ENCODE measurements at places on chromosomes 12 and 14. TPM values are rescaled to one million over a fixed set of nuclear protein-coding genes. Genes with fewer than 3 reads are reported as not detected.

The CCDC196 gene
- total RNA-seq, result not detected

The BMAL2 gene
- total RNA-seq, result 8.2 TPM

The IL26 gene
- not detected for total RNA-seq

GRCh38 chr12:24739106-24739779 lies 209.7 kb downstream of the BCAT1 start:
- DNase-seq, result no peak

- no peak for DNase-seq
These were observed 443 bp downstream of the MAGOHB start for GRCh38 chr12:10612984-10613348.

DNA sequence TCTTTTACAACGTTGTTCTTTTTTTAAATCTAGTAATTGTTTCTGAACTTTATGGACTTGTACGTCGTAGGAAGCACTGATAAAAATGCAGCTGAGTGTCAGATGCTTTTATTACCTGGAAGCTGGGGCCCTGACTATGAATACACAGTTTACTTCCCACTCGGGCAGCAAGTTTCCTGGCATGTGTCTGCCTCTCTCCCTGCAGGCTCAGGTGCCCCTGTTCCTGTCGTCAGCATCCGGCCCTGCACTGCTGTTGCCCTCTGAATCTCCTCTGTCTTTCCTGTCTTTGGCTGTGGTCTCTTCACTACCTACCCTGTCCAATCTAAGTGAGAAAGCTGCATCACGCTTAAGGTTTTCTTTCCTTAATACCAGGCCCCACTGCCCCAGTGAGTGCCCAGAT lies 75.8 kb downstream of the PELI2 start:
- DNase-seq, result no peak

- DNase-seq, result peak; percentile 15
These were observed 554.8 kb downstream of the DIO2 start for GRCh38 chr14:79656496-79656895.

DNA sequence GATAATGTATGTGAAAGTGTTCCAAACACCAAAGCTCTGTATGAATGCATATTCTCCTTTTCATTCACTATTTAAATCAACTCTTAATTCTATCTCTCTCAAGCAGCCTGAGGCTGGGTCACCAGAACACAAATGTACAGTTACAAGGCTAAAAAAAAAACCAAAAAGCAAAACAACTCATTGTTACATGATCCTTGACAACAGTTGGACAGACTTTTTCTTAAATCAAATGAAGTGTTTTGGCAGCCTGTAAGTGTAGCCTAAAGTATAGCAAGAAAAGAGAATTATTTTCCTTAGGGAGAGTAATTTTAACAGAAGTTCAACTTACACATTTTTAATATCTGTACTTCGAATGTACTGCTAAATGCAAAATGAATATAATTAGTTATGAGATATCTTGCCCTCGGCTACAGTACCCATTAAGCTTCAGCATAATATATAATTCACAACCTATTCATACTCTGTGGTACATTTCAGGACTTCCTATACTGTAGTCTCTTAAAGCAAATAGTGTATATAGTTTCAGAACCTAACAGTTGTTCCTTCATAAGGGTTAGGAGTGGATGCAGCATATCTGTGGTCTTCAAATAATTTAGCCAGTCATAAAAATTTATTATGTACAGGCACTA lies 214.0 kb upstream of the BTG1 start:
- no peak for DNase-seq

- no peak for DNase-seq
These were observed 231.8 kb upstream of the AMIGO2 start for GRCh38 chr12:47311568-47311967.

GRCh38 chr14:29927376-29928116 lies at the start of gene PRKD1:
Gene PRKD1 (minus strand): TSS chr14:29927847.
- DNase-seq, result peak; percentile 48

GRCh38 chr12:52539083-52539820 lies 13.7 kb downstream of the KRT71 start:
- no peak for DNase-seq

GRCh38 chr14:61520576-61520975 lies 174.7 kb upstream of the HIF1A start:
- no peak for DNase-seq

GRCh38 chr14:33062881-33063280 lies 124.2 kb downstream of the NPAS3 start:
- DNase-seq, result no peak

DNA sequence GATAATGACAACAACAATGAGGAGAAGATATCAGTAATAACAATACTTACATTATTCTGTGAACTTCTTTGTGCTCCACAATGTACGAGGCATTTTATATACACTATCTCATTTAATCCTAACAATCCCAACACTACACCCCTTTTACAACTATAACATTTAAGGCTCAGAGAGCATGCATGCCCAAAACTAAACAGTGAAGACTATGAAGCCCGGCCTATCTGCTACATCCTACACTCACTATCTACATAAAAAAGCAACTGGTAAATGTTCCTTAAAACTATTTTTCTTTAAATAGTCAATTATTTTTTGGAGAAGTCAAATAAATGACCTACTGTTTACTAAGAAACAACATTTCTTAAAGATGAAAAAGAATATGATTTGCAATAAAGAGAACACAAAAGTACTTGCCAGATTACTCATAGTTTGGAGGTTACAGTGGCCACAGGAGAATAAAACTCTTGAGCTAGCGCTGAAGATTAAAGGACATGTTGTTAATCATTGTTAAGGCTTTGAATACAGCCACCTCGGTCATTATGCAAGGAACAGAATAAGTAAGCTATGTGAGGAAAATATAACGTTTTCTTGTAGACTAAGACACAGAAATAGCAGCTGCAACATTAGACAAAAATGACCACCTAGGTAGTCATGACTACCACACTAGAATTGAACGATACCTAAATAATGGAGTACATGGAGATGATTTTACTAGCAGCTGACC lies 56.7 kb downstream of the EPS8 start:
- DNase-seq, result no peak

DNA sequence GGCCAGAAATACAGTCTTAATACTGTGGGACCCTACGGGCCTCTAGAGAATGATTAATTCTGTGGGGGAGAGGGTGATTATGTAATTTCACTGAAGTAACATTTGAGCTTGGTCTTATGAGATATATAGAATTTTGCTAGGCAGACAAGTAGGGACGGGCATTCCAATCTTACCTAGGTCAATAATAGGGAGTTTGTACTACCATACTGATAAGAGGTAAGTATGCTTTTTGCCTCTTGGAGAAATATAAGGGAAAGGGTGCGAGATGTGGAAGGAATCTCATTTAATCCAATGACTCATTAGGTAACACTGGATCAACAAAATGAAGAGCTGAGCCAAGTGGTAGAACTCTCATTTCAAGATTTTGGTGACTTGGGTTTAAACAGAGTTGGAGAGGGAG lies 5.2 kb downstream of the RAB5B start:
- no peak for DNase-seq

GRCh38 chr14:58805605-58806409 lies 168.0 kb downstream of the DACT1 start:
- DNase-seq, result no peak

DNA sequence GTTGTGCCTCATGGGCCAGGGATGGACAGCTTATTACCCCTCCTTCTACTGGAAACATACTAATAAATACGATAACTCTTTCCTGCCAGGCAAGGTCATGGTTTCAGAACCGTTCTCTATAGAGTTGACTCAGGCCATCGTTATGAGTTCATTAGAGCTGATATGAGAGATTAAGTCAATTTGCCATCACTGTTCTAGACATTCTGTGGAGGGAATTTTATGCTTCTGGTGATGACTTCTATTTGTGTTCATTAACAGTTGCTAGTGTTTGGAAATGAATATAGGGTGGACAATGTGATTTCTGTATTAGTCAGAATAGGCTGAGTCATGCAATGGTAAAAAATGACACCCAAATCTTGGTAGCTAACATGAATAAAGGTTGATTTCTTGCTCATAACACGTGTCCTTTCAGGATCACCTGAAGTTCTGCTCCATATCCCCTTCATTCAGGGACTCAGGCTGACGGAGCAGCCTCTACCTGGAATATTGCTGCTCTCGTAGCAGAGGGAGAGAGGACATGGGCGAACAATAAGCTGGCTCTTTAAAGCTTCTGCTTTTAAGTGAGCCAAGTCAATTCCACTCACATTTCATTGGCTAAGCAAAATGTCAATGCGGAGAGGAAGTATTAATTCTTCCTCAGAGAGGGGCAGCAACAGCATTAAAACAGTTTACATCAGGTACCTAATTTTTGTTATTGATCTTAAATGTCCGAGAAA lies 18.5 kb upstream of the TBPL2 start:
- no peak for DNase-seq

- DNase-seq, result no peak
These were observed 45.9 kb upstream of the BDKRB2 start for GRCh38 chr14:96158735-96159134.

GRCh38 chr14:95260537-95261361 lies 59.0 kb downstream of the CLMN start:
- no peak for DNase-seq

All from mucosa of gallbladder (tissue), 1 donor.